GM12878 (cell line): ENCODE measurements at places on chromosomes 5 and 9. TPM values are rescaled to one million over a fixed set of nuclear protein-coding genes. Genes with fewer than 3 reads are reported as not detected.

GRCh38 chr9:124078641-124079040 lies 67.1 kb downstream of the LHX2 start:
- DNase-seq = no peak

DNA sequence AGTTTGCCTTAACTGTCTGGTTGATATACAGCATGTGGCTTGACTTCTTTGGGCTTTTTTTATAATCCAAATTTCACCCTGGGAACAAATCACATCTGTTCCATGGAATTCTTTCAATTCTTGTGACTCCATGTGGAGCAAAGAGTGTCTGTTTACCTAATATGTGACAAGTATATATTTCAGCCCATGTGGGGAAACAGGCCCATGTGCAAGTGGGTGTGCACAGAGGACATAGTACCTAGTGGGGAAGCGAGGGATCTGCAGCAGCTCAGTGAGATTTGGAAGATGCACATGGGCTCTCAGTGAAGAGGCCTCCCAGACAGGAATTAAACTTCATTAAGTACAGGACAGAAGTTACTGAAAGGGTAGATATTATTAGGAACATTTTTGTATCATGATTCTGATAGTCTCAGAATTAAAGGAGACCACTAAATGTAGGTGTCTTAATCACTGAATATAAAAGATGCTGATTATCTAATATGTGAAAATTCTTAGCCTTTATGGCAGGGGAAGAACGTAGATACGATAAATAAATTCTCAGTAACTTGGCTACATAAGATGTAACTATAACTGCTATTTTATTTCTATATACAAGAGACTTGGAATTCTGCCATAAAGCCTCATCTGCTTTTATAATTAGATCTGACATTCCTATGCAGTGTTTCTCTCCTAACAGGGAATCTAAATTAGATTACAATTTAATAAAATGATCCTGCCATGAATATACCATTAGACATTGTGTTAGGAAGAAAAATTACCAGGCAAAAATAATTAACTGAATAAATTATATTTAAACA lies 181.2 kb downstream of the SLC12A2 start:
- DNase-seq = no peak

DNA sequence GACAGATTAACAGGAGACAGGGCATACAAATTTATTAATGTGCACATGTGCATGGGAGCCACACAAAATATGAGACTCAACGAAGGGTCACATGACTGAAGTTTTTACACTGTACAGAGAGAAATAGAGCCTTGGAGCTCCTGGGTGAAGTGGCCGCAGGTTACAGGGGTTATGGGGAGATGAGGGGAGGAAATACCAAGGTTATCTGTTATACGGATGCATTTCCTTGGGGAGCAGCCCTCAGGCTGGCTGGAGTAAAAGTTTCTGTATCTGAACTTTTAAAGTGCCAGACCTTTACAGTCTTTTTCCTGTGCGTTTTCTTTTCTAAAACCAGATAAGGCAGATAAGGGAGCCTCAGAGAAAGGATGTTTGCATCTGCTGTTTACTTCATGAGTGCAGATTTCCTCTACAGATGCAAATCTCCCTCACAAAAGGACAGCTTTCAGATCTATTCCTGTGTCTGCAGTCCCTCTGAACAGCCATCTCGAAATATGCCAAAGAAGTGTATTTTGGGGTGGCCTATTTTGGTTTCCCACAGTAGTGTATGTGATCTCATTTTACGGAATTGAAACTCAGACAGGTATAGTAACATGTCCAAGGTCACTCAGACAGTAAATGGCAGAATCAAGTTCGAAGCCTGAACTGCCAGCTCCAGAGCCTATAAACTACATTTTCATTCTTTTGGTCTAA lies 139.3 kb upstream of the FBXL17 start:
- DNase-seq = peak; percentile 93

Gene FRRS1L
- total RNA-seq = not detected in 2 replicates

GRCh38 chr5:93246090-93246855 lies 334.7 kb downstream of the NR2F1-AS1 start:
- no peak for DNase-seq

GRCh38 chr9:93984860-93985259 lies 29.7 kb upstream of the BARX1 start:
- DNase-seq = no peak

GRCh38 chr9:100394816-100395215 lies 32.1 kb upstream of the MSANTD3 start:
- DNase-seq = no peak

DNA sequence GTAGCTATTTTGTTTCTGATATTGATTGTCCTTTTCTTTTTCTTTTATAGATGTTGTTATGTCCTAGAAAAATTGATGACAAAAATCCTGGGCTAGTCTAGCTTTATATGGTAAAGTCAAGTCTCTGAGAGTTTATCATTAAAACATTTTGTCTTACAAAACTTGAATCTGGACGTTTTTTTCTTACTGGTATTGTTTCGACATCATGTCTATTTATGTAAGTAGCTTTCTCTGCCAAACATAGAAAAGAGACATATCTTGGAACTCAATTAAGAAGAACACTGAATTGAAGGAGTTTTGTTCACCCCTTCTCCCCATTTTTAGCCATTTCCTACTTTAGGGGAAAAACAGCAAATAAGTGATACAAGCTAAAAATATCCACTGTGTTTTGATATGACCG lies 151.5 kb downstream of the ISOC1 start:
- DNase-seq = no peak

Gene TCF7
- 60.2 and 63.5 TPM in 2 replicates for total RNA-seq
